ENCODE measurements at places on chromosomes 5 and 9.
A peak's percentile ranks its signal among the peaks of the same experiment; 100 is the strongest.

GRCh38 chr5:122262103-122262502 is 49.9 kb upstream of the SNCAIP start:
- DNase-seq = no peak

DNA sequence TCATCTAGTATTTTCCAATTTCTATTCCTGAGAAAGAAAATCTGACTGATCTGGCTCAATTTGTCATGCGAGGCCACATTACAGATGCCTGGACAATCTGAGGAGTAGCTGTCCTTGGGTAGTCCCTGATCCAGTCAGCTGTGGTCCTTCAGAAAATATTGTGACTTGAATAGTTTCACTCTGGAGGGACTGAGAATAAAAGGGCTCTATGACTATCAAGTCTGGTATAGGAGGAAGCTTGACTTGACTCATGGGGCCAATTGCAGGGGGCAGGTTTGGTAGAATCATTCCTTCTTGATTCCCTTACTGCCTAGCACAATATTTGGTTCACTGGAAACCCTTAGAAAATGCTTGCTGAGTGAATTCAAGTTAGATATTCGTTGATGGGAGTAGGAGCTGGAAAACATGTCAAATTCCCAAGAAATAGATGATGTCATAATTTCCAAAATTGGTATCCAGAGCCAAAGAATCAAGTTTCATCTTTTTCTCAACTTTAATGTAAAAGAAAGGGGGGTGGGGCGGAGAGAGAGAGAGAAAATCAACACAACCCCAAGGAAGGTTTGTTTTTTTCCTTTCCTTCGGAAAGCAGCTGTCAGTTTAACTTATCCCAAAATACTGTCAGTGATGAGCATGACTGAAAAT is 32.4 kb upstream of the STX17 start:
- no peak for DNase-seq

DNA sequence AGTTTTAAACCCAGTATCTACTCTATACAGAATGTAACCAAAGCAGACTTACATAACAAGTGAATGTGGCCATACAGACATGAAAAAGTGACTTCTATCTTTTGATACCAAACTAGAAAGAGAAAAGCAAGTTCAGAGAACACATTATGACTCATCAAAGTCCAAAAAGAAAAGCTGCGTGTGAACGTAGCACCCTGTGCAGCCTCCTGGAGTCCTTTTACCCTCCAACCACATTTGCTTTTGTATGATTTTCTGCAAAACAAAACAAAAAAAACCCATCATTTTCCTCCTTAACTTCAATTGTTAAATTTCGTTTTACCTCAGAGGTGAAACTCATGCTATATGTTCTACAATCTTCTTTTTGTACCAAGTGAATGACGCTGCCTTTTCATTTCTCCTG is 2.8 kb upstream of the SMARCA2 start:
- DNase-seq = no peak

DNA sequence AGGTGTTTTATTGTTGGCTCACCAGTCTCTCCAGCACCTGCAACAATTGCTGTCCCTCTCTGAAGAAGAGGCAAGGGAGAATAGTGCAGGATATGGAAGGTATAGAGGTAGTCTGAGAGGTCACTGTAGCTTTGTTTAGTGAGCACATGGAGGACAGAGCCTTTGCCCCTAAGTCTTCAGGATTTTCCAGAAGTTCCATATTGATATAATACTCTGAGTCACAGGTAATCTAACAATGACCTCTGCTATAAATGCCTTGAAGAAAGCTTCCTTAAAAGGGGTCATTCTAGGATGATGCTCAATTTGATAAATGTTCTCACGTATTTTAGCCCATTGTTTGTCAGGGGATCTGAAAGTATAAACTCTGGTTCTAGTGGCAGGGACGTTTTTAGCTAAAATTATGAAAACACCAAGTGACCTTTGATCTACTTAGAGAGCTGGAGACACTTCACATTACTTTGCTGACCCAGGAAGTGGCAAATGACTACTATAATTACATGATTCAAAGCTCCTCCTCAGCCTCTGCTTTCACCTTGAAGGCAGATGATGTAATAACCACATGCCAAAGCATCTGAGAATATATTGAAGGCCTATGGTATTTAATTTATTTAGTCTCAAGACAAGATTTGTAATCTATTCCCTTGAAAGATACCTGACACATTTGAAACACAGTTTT is 366.9 kb upstream of the NUDT12 start:
- no peak for DNase-seq

GRCh38 chr5:156420665-156421064 is 93.7 kb downstream of the SGCD start:
- DNase-seq = no peak

DNA sequence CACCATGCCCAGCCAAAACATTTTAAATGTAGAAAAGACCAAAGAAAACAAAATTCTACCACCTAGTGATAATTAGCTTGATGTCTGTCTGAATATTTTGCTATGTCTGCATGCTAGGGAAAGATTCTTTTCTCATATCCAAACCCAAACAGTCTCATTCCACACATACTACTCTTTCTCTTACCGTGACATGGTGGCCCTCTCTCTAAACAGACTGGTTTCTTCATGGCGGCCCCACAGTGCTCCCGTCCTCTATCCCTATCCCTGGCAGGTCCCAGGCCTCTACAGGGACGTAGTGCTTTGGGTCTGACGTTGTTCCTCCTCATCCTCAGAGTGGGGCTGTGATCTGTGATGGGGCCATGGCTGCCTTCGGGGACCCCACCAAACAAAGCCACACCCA is 8.1 kb downstream of the CORO2A start:
- DNase-seq = no peak

- DNase-seq = no peak
Observed at GRCh38 chr5:153572411-153573145, 82.1 kb downstream of the GRIA1 start.

GRCh38 chr9:125085703-125086477 is 57.4 kb downstream of the SCAI start:
- DNase-seq = no peak

DNA sequence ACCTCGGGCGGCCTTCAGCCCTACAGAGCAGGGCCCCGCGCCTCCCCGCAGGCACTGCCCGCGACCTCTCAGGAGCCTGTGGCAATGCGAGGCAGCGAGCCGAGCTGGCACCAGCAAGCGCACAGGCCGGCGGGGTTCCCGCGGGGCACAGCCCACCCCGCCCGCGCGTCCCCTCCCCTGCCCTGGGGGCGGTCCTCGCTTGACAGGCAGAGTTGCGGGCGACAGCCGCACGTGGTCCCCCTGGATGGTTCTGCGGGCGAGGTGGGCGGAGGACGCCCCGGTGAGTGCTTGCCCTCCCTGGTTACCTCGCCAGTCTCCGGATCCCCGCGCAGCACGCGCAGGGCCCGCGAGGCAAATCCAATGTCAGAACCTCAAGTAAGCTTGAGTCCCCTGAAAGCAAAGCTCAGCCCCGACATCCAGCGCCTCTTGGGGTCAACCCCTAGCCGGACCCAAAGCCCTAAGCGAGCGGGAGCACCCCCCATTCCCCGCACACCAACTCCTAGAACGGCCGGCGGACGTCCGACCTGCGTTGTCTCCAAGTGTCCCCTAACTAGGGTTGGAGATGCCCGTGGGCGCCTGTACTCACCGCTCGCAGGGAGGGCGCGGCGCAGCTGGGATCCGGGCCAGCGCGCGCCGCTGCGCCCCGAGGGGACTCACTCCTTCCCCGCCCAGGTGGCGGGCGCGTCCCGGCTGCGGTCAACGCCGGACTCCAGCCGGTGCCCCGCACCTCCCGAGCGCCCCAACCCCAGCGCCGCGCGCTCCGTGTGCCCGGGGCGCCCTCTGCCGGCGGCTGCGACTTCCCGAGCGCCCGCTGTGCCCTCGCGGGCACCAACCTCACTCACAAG is at the start of gene DRD1:
TSS of gene DRD1 (minus strand) at position 123 of the 845 bp plus-strand sequence. CDS start 1,083 bp downstream, outside the sequence.
- peak; percentile 66 for DNase-seq

GRCh38 chr9:36623280-36623679 is 50.6 kb downstream of the MELK start:
- DNase-seq = no peak

- DNase-seq = no peak
Observed at GRCh38 chr5:119019949-119020348, 31.6 kb upstream of the DTWD2 start.

- no peak for DNase-seq
Observed at GRCh38 chr5:56588131-56588487, 227.2 kb upstream of the MAP3K1 start.

DNA sequence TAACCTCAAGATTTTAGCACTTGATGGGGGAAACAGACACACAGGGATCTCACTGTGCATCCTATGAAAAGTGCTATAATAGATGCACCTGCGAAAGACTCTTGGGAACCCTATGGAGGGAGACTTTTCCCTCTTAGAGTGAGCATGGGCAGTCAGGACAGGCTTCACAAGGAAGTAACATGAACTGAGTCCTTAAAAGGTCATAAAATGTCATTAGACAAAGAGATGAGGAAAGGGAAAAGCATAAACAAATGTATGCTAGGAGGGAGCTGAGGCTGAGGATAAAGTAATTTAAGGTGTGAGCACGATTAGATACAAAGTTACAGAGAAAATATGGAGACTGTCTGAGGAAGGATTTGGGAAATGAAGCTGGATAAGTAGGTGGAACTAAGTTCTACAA is 60.6 kb upstream of the MIER3 start:
- DNase-seq = no peak

GRCh38 chr5:37658440-37658839 is 181.4 kb downstream of the GDNF start:
- DNase-seq = no peak

- no peak for DNase-seq
Observed at GRCh38 chr9:105259731-105260612, 15.5 kb downstream of the SLC44A1 start.

DNA sequence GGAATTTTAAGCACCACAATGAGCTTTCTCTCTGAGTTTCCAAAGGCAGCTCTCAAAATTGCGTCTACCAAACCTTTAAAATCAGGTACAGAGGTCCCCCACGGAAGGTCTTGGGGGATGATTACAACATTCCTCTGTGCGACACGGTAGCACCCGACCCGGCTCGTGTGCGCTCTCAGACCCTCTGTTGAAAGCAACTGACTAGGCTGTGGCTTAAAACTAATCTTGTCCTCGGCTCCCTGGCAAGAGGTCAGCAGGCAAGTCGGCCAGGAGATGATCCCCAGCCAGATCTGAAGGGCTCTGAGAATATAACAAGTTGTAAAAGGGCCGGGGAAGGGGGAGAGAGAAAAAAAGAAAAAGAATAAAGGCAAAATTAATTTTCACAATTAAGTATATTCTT is 92.6 kb upstream of the LMX1B start:
- DNase-seq = no peak

DNA sequence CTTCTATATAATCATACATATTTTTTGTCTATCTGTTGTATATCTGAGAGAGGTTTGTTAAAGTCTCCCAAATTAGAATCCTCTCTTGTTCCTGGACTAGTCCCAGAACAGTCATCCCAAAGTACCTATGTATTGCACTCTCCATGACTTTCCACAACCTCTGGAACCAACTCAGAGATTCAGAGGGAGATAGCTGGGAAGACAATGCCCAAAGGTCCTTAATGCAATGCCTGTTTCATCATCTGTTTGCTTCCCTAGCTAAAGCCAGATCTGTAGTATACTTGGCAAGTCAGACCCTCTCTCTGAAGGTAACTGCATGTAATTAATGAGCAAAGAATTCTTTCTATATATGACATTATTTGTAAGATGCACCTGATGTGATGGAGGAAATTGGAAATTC is 89.4 kb downstream of the ZNF474 start:
- DNase-seq = no peak

- DNase-seq = no peak
Observed at GRCh38 chr5:112935675-112936074, 13.6 kb upstream of the REEP5 start.

GRCh38 chr5:95035891-95036685 is 248.8 kb downstream of the MCTP1 start:
- no peak for DNase-seq

DNA sequence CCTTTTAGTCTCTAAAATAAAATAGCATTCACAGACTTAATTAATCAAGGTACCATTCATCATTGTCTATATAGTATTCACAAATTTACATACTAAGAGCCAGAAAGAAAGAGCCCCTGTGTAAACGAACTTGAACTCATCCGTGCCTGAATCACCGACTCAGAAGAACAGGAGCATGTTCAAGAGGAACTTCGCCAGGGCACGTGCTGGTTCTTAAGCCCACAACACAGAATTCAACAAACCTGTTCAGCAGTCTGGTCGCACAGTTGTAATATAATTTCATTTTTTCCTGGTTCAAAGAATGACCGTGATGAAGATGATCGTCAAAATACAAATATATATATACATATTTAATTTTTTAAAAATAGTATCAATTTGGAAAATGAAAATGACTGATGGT is 141.9 kb downstream of the CETN3 start:
- DNase-seq = no peak

- DNase-seq = no peak
Observed at GRCh38 chr5:178777520-178777919, 47.1 kb upstream of the ZNF354A start.

- no peak for DNase-seq
Observed at GRCh38 chr5:89181546-89181945, 298.6 kb upstream of the MEF2C start.

DNA sequence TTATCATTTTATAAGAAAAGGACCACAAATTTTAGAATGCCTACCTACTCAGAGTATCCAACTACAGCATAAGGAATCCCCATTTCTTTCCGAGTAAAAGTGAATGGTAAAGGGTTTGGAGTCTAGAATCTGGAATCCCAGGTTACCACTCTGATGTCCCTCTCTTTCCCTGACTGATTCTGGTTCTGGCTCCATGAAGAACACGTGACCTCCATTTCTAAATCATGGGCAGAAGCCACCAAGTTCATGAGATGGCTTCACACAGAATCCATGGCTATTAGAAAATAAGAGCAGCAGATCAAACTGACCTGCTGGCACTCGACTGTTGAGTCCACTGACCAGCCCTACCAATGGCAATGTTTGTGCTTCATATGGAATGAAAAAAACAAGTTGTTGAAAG is 40.7 kb downstream of the PFDN1 start:
- no peak for DNase-seq

DNA sequence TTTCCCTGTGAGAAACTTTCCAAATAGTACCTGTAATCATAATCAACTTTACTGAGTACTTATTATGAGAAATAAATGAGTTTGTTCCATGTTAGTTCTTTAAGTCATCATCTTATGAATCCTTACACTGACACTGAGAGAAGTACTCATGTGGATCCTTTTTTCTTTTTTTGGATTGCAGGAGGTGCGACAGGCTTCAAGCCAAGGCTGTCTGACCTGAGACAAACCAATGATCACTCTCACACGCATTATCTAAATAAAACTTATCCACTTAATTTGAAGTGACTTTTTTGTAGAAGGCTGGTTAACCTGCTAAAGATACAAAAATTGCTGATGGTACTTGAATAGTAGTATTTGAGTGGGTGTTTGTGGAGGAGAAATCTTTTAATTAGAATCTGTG is 39.5 kb downstream of the JAKMIP2 start:
- DNase-seq = no peak

Data from left lobe of liver (tissue), 2 donors.